Activated B cell treated with CpG ODN at 0.5 μM for 24 hours (primary cell): ENCODE measurements at places on chromosomes 7 and 10.

- no peaks in the 10 kb centered on the region for H3K27me3 ChIP-seq
- DNase-seq, result no peak
- no peak overlapping the region for H3K4me3 ChIP-seq
- H3K27ac ChIP-seq, result no peak overlapping the region
- peaks cover 27% of the 10 kb centered on the region for H3K4me1 ChIP-seq
These were observed 13.8 kb downstream of the GRK5 start for GRCh38 chr10:119221201-119221600.

GRCh38 chr7:48337012-48337621 lies 165.9 kb downstream of the ABCA13 start:
- no peaks in the 10 kb centered on the region for H3K4me1 ChIP-seq
- H3K36me3 ChIP-seq, result no peaks in the 10 kb centered on the region
- H3K27ac ChIP-seq, result no peak overlapping the region
- H3K4me3 ChIP-seq, result no peak overlapping the region

- H3K27me3 ChIP-seq, result no peaks in the 10 kb centered on the region
- no peaks in the 10 kb centered on the region for H3K36me3 ChIP-seq
- DNase-seq, result no peak
- H3K4me1 ChIP-seq, result no peaks in the 10 kb centered on the region
- no peak overlapping the region for H3K4me3 ChIP-seq
- no peak overlapping the region for H3K27ac ChIP-seq
These were observed 94.8 kb upstream of the ZNF804B start for GRCh38 chr7:88664630-88665233.

DNA sequence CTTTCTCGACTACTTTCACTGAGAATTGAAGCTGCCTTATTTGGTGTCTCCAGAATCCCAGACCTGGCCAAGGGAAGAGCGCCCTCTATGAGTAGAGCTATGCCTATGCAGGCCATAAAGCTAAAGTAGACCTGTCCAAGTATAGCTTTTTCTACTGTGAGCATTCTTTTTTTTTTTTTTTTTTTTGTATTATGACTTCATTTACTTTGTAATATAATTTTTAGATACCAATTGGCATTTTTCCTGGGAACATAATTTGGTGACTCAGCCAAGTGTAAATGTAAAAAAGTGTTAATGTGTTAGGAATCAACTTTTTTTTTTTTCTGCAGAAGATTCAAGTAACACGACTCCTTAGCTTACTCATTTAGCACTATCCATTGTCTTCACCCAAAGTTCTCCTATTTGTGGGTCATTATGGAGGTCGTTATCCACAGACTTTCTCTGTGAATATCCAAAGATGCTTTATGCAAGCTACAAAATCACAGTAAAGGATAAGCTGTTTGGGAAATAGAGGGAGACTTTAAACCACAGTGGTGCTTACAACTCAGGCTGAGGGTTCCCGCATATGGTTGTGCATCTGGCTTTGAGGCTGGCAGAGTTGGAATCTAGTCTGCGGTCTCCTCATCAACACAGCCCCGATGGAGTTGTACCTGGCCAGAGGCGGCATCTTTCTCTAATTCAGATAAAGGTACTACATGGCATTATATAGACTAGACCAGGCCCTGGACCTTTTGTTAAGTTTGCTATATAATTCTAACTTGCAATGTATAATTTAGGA lies 1040.2 kb upstream of the SORCS1 start:
- H3K36me3 ChIP-seq, result no peaks in the 10 kb centered on the region
- no peak overlapping the region for H3K4me3 ChIP-seq
- H3K27me3 ChIP-seq, result no peaks in the 10 kb centered on the region
- no peaks in the 10 kb centered on the region for H3K4me1 ChIP-seq

DNA sequence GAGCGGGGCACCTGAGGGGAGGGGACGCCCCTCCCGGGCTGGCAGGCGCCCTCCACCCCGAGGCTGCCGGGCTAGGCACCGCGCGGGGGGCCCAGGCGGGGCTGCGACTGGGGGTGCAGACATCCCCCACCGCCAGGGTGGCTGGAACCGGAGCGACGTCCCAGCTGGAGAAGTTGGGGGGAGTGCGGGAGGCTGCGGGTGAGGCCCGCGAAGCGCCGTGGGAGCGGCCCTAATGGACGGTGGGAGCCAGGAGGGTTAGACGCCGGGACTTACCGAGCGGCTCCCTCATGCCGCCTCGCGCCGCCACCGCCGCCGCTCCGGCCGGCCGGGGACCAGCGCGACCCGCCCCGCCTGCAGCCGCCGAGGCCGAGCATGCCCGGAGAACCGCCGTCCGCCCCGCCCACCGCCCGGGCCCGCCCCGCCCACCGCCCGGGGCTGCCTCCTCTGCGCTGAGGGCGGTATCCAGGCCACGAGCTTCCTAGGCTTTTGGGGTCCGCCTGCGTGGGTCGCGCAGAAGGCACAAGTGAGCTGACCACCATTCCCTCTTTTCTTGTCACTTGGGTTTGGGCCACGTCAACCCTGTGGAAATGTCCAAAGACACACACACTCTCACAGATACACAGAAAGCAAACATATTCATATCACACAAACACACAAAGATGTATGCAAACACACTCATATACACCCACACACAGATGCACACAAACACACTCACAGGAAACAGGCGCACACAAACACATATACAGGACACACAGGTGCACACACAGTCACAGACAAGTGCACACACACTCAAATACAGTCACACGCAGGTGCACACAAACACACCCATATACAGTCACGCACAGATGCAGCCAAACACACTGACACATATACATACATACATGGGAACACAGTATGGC lies at the start of gene JCAD:
JCAD (minus strand) TSS at position 378 of the 899 bp plus-strand sequence. CDS start 11,774 bp downstream, outside the sequence.
- H3K4me3 ChIP-seq, result peak within 1 kb of the TSS; percentile 67
- peak; percentile 49 for DNase-seq
- H3K4me1 ChIP-seq, result peaks cover 11% of the 10 kb centered on the region
- no peaks in the 10 kb centered on the region for H3K36me3 ChIP-seq
- H3K27me3 ChIP-seq, result peaks cover 56% of the 10 kb centered on the region
- no peak within 1 kb of the TSS for H3K27ac ChIP-seq

GRCh38 chr7:122344303-122344620 lies 39.7 kb upstream of the FEZF1 start:
- no peak overlapping the region for H3K4me3 ChIP-seq
- no peaks in the 10 kb centered on the region for H3K36me3 ChIP-seq
- DNase-seq, result no peak
- no peaks in the 10 kb centered on the region for H3K4me1 ChIP-seq

DNA sequence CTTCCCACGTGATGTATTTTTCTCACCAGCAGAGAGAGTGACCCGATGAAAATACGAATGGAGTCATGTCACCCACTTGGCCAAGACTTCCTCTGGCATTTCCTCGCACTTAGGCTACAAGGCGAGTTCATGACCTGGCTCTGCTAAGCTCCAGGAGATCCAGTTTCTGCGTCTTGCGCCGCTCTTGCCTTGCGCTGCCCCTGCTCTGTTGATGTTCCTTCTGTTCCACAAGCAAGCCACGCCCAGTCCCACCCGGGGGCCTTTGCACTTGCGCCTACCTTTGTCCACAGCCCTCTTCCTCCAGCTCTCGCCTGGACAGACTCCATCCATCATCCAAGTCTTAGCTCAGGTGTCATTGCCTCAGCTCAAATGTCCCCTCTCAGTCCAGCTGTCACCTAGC lies 116.3 kb upstream of the SHH start:
- H3K4me1 ChIP-seq, result no peaks in the 10 kb centered on the region
- H3K27ac ChIP-seq, result no peak overlapping the region

- H3K27ac ChIP-seq, result no peak overlapping the region
- H3K27me3 ChIP-seq, result no peaks in the 10 kb centered on the region
- H3K36me3 ChIP-seq, result no peaks in the 10 kb centered on the region
- H3K4me1 ChIP-seq, result no peaks in the 10 kb centered on the region
These were observed 66.8 kb upstream of the CYP26C1 start for GRCh38 chr10:92993699-92994272.

- DNase-seq, result no peak
- H3K4me3 ChIP-seq, result no peak overlapping the region
- H3K4me1 ChIP-seq, result peaks cover 15% of the 10 kb centered on the region
- H3K36me3 ChIP-seq, result no peaks in the 10 kb centered on the region
- peaks cover 2% of the 10 kb centered on the region for H3K27me3 ChIP-seq
These were observed 112.8 kb upstream of the SFMBT2 start for GRCh38 chr10:7523656-7524055.

DNA sequence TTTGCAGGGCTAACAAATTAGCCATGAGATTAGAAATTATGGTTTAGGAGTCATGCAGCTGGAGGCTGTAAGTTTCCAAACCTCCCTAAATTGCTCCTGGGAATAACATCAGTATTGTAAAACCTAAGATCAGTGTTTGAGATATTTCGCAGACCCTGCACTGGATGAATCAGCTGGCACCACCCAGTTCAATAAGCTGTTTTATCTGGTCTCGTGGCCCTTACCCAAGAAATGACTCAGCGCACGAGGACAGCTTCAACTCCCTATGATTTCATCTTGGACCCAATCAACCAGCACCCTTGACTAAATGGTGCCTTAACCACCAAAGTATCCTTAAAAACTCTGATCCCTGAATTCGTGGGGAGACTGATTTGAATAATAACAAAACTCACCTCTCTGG lies 482.0 kb upstream of the PCDH15 start:
- no peaks in the 10 kb centered on the region for H3K27me3 ChIP-seq
- no peaks in the 10 kb centered on the region for H3K36me3 ChIP-seq
- no peaks in the 10 kb centered on the region for H3K4me1 ChIP-seq
- DNase-seq, result no peak

GRCh38 chr7:124856299-124856888 lies 73.2 kb downstream of the POT1 start:
- no peak overlapping the region for H3K4me3 ChIP-seq
- no peak overlapping the region for H3K27ac ChIP-seq
- H3K27me3 ChIP-seq, result no peaks in the 10 kb centered on the region

GRCh38 chr7:128745706-128746105 lies 6.5 kb downstream of the CALU start:
- no peaks in the 10 kb centered on the region for H3K27me3 ChIP-seq
- H3K4me3 ChIP-seq, result no peak overlapping the region
- no peak overlapping the region for H3K27ac ChIP-seq
- no peak for DNase-seq
- peaks cover 14% of the 10 kb centered on the region for H3K4me1 ChIP-seq
- H3K36me3 ChIP-seq, result peaks cover 37% of the 10 kb centered on the region

GRCh38 chr10:130138479-130138866 lies 2.3 kb downstream of the GLRX3 start:
- H3K4me1 ChIP-seq, result peaks cover 62% of the 10 kb centered on the region
- no peak overlapping the region for H3K27ac ChIP-seq
- no peaks in the 10 kb centered on the region for H3K27me3 ChIP-seq
- DNase-seq, result no peak
- H3K4me3 ChIP-seq, result peak overlapping the region; percentile 86

- no peaks in the 10 kb centered on the region for H3K36me3 ChIP-seq
- peaks cover 14% of the 10 kb centered on the region for H3K4me1 ChIP-seq
- H3K27ac ChIP-seq, result no peak overlapping the region
These were observed 20.4 kb upstream of the INMT start for GRCh38 chr7:30731581-30731980.

DNA sequence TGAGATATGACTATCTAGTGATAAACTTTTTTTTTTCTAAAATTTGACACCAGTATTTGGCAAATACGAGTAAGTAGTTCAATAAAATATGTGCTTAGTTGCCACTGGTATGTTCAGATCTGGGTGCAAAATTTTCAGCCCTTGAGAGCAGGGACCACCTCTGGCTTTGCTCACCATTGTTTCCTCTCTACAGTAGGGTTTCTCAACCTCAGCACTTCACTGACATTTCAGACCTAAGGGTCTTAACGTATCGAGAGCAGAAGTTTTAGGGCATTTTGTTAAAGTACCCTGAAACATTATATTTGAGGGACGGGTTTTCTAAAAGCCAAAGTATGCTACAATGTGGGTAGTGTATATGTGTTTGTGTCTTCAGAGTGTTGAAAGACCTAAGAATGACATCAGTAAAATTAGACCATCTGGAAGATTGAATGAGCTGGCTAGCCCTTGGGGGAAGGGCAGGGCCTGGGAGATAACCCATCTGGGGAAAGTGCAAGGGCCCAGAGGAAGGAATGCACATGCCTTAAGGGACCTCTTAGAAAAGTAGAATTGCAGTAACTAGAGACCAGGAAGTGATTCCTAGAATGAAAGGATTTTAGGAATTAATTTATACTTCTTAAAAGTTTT lies 11.8 kb downstream of the BZW2 start:
- DNase-seq, result no peak
- no peak overlapping the region for H3K27ac ChIP-seq
- peaks cover 10% of the 10 kb centered on the region for H3K36me3 ChIP-seq
- H3K27me3 ChIP-seq, result no peaks in the 10 kb centered on the region
- H3K4me3 ChIP-seq, result no peak overlapping the region

- H3K36me3 ChIP-seq, result no peaks in the 10 kb centered on the region
- H3K27me3 ChIP-seq, result no peaks in the 10 kb centered on the region
- no peak overlapping the region for H3K4me3 ChIP-seq
- no peak overlapping the region for H3K27ac ChIP-seq
These were observed 103.7 kb downstream of the DNAJB6 start for GRCh38 chr7:157440346-157441022.

GRCh38 chr7:92612501-92612900 lies 22.3 kb upstream of the FAM133B start:
- no peaks in the 10 kb centered on the region for H3K27me3 ChIP-seq
- H3K4me1 ChIP-seq, result no peaks in the 10 kb centered on the region
- no peak overlapping the region for H3K4me3 ChIP-seq
- no peak for DNase-seq
- H3K36me3 ChIP-seq, result peaks cover 19% of the 10 kb centered on the region
- no peak overlapping the region for H3K27ac ChIP-seq

DNA sequence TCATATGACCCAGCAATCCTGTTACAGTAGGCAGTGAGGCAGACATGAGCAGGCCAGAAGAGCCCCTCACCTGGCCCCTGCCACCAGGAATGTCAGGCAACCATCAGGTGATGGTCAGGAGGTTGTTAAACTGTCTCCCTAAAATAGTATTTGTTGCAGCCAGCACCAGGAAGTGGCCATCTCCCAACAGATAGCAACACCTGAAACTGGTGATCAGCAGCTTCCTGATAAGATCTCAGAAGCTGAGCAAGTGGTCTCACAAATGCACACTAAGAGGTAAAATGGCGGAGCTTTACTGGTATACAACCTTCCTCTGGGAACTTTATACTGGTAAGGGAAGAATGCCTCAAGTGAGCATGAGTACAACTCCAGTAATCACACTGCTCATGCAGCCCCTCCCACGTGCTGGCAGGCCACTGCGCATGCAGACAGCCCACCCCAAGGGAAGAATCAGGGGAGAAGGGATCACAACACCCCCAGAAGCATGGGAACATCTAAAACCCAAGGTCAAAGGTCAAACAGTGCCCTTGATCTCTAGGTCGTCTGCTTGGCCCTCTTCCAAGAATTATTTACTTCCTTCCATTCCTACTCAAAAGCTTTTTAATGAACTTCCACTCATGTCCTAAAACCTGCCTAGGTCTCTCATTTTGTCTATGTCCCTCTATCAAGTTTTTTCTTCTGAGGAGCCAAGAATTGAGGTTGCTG lies 133.5 kb downstream of the DOCK4 start:
- peaks cover 4% of the 10 kb centered on the region for H3K27me3 ChIP-seq
- H3K36me3 ChIP-seq, result no peaks in the 10 kb centered on the region

GRCh38 chr7:41592794-41593193 lies 110.1 kb downstream of the INHBA start:
- H3K27me3 ChIP-seq, result peaks cover 16% of the 10 kb centered on the region
- DNase-seq, result no peak
- H3K4me3 ChIP-seq, result no peak overlapping the region
- H3K27ac ChIP-seq, result no peak overlapping the region
